Endothelial cell of umbilical vein (primary cell): ENCODE measurements at places on chromosomes 11 and 22. TPM values are rescaled to one million over a fixed set of nuclear protein-coding genes. Genes with fewer than 3 reads are reported as not detected.
A peak's percentile ranks its signal among the peaks of the same experiment; 100 is the strongest.

Gene LARGE2
- total RNA-seq, result not detected in 2 replicates

Gene GPR83
- total RNA-seq, result not detected in 2 replicates

Gene TUT1
- total RNA-seq, result 16.9 and 17.8 TPM in 2 replicates

Gene OR10A2
- not detected in 2 replicates for total RNA-seq

Gene MMP10
- total RNA-seq, result 15.0 and 22.8 TPM in 2 replicates

Gene TEX54
- not detected in 2 replicates for total RNA-seq

Gene DKK3
- 131 and 165 TPM in 2 replicates for total RNA-seq

Gene SPECC1L
- 63.2 and 79.3 TPM in 2 replicates for total RNA-seq

DNA sequence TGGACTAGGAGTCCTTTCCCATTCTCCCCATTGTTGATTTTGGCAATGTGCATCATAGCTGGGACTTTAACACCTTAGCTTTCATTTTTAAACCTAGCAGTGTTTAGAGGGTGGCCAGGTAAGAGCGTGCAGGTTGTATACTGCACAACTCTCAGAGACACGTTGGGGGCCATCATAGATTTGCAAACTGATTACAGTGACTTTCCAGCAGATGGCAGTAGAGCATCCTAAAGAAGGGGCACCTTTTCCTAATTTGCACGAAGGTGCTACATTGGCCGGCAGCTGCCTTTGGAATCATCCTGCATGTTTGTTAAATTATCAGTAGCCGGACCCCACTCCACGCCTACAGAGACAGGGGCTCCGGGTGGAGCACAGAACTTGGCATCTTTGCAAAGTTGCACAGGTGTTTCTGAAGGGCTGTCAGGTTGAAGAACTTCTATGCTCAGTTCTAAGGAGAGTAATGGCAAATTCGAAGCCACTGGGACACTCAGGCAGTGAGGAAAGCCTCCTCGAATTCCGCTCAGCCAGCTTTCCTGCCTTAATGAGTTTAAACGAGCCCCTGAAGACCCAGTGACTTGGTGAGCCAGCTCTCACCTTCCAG is 7.7 kb downstream of the LHFPL7 start:
- peak; percentile 43 for DNase-seq

DNA sequence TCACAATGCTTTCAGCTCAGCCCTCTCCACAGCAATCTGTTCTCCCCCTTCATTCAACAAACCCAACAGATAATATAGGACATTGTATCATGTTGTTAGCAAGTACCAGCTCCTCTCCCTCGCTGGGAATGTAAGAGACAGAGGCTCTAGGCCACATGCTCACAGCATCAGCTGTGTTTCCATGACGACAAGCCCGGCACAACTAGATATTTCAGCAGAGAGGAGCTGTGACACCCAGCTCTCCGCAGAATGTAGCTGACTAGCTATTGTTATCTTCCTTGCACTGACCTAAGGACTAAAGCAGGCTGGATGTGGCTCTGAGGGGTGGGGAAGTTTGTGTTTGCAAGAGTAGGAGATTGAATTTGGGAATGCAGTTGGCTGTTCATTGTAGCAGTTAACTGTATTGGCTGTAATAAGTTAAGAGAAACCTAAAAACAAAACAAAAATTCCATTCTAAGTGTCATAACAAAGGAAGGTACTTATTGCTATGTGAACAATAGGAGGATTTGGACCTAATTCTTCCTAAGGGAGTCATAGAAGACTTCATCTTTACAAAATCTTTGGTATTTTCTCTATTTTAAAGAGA is 28.0 kb upstream of the RRAS2 start:
- DNase-seq, result peak; percentile 7

DNA sequence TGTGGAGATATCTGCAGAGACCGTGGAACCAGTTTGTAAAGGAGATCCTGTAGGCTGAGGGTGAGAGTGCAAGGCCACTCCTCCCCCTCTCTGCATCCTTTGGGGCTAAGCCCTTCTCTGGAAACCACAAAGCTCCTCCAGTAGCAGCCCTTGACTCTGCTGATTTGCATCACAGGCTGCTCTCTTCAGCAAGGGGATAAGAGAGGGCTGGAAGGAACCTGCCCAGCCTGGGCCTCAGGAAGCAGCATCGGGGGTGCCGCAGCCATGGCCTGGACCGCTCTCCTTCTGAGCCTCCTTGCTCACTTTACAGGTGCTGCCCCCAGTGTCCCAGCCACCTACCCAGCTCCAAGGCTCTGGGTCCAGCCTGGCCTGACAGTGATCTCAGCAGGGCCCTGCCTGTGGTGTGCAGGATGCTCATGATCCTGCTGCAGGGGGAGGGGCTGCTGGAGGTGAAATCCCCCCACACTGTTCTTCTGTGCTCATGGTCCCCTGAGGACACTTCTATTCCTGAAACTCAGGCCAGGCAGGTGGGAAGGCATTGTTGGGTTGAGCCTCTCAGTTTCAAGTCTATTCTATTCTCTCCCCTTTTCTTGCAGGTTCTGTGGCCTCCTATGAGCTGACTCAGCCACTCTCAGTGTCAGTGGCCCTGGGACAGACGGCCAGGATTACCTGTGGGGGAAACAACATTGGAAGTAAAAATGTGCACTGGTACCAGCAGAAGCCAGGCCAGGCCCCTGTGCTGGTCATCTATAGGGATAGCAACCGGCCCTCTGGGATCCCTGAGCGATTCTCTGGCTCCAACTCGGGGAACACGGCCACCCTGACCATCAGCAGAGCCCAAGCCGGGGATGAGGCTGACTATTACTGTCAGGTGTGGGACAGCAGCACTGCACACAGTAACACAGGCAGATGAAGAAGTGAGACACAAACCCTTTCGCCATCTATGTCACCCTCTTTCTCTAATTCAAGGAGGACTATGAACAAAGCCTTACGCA is 68.5 kb upstream of the IGLL5 start:
- no peak for DNase-seq

DNA sequence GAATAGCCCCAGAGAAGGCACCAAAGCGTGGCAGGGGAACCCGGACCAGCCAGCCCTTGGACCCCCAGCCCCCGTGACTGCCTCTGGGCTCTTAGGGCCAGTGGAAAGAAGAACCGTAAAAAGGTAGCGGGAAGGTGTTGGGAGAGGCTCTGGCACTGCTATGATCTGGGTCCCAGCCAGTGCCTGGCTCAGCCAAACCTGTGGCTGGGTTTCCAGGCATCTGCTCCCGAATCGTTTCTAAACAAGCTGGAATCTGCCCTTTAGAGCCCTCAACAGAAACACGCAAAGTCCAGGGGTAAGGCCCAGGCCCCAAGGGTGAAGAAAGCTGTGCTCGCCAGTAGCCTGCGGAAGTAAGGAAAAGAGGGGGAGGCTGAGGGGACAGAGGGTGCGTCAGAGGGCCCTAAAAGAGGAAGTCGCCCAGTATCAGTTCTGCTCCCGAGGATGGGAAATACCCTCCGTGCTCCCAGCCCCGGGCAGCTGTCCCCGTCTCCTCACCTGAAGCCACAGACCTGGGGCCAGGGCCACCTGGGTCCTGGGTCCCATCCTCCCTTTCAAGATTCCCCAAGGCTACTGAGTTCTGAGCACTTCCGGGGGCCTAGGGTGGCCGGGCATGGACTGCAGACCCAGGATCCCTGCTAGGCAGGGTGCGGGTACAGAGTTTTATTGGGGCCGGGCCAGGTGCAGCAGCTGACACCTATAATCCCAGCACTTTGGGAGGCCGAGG is 24.7 kb downstream of the IL10RA start:
- no peak for DNase-seq

DNA sequence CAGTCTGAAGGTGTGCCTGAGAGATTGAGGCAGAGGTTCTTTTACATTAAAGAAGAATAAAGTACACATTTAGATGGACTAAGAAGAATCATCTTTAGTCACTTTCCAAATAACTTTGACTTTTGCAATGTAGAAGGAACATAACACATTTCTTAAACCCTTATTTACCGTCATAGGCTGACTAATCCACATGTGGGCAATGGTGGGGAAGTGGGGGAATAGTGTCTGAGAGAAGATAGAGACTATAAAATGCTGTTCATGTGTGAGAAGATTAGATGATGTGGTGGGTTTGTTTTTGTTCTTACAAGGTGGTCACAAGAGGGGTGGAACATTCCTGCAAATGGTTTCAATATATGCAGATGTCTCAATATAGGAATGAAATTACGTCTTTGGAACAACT is 1.8 kb downstream of the MS4A4A start:
- no peak for DNase-seq

- DNase-seq, result peak; percentile 71
Observed at GRCh38 chr11:65181569-65182257, at the start of gene CAPN1. Gene CAPN1, plus strand, starts transcription at chr11:65181928. Its CDS starts 774 bp downstream, at chr11:65182702.

DNA sequence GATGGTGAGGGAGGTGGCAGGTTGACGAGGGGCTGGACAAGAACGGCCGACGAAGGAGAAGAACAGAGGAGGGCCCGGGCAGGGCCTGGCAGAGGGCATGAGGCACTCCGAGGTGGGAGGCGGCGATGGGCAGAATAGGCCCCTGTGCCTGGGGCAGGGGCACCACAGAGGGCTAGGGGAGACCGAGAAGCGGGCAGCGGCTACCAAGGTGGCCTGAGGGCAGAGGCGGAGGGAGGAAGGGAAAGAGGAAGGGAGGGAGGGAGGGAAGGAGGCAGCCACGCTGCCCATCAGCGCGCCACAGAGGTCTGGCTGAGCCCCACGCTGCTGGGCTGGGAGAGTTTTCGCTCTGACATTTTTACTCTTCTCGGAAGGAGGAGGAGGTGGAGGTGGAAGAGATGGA is 11.3 kb downstream of the LSP1 start:
- no peak for DNase-seq

- DNase-seq, result no peak
Observed at GRCh38 chr11:64095273-64095817, 59.6 kb downstream of the FLRT1 start.

DNA sequence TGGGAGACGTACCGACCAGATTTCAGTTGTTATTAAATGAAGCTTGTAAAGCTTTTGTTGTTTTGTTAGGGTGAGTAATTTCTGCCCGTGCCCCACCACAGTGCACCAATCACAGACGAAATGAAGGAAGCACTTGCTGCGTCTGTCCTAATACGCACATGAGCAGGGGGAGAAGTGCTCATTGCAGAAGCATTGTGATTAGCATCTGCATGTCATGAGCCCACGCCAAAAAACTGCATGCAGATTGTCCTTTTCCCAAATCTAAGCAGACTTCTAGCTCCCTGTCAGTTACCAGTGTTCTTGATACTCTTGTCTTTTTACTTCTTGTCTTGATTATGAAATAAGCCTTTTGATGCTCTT is 15.5 kb downstream of the RBX1 start:
- no peak for DNase-seq

DNA sequence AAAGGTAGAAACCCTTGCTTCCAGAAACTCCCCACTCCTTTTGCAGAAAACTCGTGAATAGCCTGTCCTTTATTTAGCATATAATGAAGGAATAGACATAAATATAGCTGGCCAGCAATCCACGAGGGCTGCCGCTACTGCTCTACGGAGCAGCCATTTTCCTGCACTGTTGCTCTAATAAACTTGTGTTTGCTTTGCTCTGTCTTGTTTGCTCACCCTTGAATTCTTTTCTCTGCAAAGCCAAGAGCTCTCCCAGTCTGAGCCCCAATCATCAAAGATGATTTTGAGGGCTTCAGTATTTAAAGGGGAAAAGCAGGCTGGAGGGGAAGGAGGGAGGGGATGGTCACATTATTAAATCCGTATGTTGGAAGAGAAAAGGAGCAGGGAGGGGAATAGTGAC is 16.6 kb upstream of the CHKA start:
- no peak for DNase-seq

DNA sequence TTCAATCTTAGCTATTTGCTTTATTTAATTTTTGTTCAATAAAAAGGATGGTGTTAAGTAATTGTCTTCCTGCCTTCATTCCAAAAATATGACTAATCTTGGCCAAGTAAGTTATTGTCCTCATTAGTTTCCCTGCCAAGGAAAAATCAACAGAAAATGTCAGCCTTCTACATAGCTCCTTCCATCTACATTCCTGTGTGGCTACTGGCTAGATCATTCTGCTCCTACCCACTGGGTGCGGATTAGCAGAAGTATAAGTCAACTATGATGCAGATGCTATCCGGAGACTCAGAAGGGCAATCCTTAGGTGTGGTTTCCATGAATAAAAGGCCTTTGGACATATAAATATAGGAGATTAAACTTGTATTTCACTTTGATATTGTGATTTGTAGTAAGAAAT is 154.4 kb downstream of the SBF2 start:
- peak; percentile 88 for DNase-seq

- peak; percentile 29 for DNase-seq
Observed at GRCh38 chr22:19800761-19801244, 40.2 kb downstream of the TBX1 start.

DNA sequence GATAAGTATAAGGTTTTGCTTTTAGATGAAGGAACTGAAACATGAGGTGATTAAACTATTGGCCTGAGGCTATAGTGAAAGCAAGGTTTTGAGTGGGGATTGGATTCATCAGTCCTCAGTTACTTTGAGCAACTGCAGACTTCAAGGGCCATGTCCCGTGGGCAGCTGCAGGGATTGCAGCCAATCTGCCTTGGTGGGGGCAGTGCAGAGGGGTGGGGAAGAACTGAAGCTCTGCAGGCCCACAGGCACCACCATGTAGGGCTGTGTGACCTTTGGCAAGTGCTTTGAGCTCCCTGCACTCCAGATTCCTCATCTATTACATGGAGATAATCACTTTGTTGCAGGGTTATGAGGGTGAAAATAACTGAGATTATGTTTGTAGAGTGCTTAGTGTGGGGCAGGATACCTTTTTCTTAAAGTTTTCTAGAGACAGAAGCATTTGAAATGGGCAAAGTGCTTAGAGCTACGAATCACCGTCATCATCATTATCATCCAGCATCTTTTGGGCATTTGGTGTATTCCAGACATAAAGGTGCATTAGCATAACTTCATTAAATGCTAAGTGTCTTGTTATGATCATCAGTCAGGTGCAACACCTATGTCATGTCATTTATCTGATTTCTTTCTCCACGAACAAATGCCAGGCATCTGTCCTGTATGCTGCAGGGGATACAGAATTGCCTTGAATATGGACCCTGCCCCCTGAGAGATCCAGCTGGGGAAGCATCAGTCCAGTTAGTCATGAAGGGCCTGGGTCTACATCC is 72.1 kb upstream of the TENM4 start:
- no peak for DNase-seq

GRCh38 chr11:94000659-94001058 is 20.5 kb upstream of the HEPHL1 start:
- no peak for DNase-seq

DNA sequence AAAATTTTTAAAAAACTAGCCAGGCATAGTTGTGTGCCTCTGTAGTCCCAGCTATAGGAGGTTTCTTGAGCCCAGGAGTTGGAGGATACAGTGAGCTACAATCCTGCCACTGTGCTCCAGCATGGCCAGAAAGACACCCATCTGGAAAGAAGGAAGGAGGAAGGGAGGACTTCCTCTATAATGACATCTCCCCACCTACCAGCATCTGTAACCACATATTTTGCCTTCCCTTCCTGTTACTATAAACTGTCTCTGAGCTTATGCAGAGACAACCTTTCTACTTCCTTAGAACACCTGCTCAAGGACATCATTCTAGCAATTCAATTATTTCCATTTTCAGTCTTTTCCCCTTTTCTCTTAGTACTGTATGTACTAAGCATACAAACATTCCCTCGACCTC is 2.2 kb upstream of the NUP160 start:
- DNase-seq, result no peak

GRCh38 chr22:46993633-46994032 is 231.2 kb downstream of the TBC1D22A start:
- no peak for DNase-seq

- no peak for DNase-seq
Observed at GRCh38 chr11:45378516-45378915, 92.4 kb upstream of the SYT13 start.
